ENCODE measurements at places on chromosomes 13 and 19.

- DNase-seq, result no peak
Measured at GRCh38 chr19:10417541-10418234, 2.6 kb upstream of the PDE4A start.

- DNase-seq, result peak; percentile 24
Measured at GRCh38 chr19:12092065-12092867, 27.7 kb downstream of the ZNF844 start.

GRCh38 chr13:90448466-90449037 lies 898.9 kb upstream of the MIR17HG start:
- DNase-seq, result no peak

DNA sequence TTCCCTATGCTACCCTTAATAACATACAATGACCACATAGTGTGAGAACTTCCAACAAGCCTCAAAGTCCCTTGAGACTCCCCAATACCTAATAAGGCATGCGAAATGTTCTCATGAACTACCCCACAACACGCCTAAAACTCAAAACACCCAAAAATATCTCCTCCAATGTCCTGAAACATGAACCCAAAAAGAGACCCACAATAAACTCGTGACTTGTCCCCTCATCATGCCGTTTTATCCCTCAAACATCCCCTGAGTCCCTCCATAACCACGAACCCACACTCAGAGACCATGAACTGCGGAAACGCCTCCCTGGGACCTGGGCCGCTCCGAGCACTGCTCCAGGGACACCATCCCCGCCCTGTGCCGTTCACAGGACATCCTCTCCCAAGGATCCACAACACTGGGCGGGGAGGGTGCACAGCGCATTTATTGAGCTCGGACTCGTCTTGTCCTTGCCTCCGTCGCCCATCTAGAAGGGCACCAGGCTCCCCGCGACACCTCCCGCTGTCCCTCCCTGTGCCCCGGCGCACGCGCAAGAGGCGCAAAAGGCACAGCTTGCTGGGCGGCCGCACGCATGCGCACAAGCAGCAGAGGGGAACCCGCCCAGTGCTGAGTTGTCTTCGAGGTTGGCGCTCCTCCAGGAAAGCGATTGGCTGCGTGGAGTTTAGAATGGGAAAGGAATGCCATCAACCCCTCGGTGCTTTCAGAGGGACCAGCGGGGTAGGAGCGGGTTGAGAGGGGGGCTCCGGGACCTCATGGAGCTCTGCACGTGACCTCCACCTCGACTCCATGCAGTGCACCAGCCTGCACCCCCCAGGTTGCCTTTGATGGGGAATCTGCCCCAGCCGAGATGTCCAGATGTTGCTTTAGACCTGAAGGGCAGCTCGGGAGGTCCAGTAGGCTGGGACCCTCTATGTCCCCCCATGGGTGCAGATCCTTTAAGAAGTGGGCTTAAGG lies 8.8 kb downstream of the FXYD3 start:
- DNase-seq, result no peak

- DNase-seq, result no peak
Measured at GRCh38 chr13:60398379-60398891, 1.4 kb downstream of the TDRD3 start.

DNA sequence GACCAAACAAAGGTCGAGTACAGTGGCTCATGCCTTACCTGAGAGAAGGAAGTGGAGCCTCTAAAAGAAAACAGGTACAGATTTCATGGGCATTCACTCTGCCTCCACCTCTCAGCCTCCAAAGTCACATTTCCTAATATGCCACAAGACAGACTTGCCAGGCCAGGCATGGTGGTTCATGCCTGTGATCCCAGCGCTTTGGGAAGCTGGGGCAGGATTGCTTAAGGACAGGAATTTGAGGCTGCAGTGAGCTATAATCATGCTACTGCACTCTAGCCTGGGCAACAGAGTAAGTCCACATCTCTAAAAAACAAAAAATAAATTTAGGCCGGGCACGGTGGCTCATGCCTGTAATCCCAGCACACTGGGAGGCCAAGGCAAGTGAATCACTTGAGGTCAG lies 10.9 kb upstream of the DNMT1 start:
- DNase-seq, result no peak

DNA sequence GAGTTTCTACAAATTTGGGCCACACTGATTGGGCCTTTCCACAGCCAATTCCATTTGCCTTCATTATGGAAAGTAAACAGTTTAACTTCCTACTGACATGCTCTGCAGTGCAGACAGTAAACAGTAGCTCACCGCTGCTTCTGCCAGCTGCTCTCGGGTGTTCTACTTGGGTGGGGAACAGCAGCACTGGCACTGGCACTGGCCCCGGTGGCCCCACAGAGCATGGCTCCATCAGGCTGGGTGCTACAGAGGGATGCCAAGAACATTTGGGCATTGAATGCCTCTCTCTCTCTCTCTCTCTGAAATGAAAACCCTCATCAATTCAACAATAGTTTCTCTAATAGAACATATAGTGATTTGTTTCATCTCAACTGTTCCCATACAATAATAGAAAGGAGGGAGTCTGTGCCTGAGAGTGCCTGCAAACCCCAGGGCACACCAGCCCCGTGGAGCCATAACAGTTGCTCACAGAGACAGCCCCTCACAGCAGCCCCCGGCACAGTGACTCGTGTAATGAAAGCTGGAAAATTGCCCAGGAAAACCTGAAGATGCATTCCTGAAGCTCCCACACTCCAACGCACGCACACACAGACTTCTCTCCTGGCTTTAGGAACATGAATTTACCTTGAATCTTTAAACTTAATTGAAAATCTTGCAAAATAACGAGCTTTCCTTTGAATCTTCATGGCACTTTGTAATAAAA lies 38.2 kb upstream of the GJB6 start:
- no peak for DNase-seq

- DNase-seq, result no peak
Measured at GRCh38 chr13:73451221-73452029, 392.6 kb downstream of the KLF5 start.
